ENCODE measurements at places on chromosomes 6 and 20.

- DNase-seq: peak; percentile 14
Observed at GRCh38 chr6:131062241-131063027, 611 bp downstream of the EPB41L2 start.

GRCh38 chr6:97909380-97909779 lies 626.4 kb upstream of the MMS22L start:
- no peak for DNase-seq

DNA sequence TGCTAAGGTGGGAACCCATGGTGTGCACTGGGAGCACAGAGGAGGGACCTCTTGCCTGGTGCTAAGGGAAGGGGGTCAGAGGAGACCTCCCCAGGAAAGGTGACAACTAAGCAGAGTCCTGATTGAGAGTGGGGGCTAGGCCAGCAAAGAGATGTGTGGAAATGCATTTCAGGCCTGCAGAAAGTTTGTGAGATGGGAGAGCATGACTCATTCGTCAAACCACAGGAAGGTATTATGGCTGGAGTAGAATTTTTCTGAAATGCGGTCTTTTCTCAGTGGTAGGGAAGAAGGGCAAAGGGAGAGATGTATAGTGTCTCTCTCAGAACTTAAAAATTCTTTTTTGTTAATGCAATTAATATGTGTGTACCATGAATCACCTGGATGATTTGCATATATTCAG lies 23.6 kb upstream of the EDN1 start:
- DNase-seq: no peak

GRCh38 chr6:166057431-166057830 lies 110.2 kb downstream of the TBXT start:
- DNase-seq: no peak

- peak; percentile 85 for DNase-seq
Observed at GRCh38 chr6:170152989-170153388, 137.9 kb downstream of the DLL1 start.

- no peak for DNase-seq
Observed at GRCh38 chr20:60553095-60553494, 594.9 kb downstream of the CDH26 start.

DNA sequence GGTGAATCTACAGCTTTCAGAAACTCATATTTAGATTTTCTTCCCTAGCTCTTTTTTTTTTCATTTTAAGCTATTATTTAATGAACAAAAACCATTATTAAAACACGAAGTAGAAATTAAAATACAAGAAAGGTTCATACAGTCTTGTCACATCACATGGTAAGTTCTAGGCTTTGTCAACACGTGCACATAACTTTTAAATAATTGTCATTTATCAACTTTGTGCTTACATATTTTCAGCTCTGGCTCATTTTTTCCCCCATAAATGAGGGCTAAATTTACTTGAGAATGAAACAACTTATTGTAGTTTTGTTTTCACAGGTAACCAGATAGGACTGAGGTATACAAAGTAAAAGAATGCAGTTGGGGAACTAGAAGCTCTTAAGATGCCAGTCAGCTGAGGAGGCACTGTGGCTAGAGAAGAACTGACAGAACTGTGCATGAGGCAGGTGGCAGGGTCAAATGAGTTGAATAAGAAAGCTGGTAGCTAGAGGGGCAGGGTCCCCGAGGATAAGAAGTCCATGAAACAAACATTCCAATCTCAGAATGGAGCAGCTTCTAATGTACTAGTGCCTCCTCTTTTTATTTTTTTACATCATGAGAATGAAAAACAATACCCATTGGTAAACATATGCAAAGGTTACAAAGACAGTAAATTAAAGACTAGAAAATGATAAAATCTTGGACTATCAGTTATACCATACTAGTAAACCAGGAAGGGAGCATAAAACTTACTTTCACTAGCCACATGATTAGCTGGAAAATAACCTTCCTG lies 141.5 kb downstream of the MYB start:
- DNase-seq: no peak

DNA sequence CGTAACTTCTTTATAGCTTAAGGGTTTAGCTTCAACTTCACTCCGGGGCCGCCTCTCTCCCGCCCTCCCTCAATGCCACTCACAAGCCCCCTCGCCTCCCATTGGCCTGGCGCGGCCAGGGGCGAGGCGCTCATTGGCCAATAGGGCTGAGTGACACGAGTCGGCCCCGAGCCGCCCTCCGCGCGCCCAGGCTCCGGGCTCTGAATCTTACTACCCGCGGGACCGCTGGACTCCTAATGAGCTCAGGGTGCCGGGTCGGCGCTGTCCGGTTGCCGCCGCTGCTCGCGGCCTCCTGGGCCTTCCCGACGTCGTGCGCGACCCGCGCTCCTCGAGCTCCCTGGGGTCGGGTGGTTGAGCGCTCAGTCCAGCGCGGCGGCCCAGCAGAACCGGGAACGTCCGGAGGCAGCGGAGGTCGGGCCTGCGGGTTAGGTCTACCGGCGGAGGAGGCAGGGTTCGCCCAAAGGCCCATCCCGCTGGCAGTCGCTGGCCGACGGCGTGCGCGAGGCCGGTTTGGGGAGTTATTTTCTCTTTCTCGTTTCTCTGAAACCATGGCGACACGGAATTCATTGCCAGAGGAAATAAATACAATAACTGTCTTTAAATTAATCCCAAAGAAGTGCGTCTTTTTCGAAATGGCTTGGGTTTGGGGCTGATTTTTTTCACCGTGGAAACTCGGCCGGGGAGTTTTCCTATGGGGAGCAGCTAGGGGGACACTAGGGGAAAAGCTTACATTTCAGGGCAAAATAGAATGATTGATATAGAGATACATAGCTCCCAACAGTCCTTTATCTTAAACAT lies at the start of gene SIM1:
Gene SIM1, minus strand, starts transcription at position 19 of the 798 bp plus-strand sequence. CDS start 1,453 bp downstream, outside the sequence.
- DNase-seq: peak; percentile 92

DNA sequence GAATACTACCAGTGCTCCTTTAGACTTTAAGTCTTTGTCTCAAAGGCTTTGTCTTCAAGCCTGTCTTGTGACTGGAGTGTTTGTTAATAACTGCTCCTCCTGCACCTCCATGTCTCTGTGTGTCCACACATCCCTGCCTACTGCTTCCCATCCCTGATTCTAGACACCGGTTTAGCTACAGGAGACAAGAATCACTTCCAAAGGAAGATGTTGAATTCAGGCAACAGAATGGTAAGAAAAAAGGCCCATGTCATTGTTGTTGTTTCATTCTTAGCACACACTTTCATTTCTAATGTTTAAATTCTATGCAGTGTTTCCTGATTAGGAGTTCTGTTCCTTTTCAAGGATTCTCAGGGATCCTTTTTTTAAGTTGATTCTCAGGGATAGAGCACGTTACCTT lies 293.6 kb upstream of the STXBP5 start:
- no peak for DNase-seq

- peak; percentile 63 for DNase-seq
Observed at GRCh38 chr6:158226655-158227512, 58.7 kb downstream of the GTF2H5 start.

DNA sequence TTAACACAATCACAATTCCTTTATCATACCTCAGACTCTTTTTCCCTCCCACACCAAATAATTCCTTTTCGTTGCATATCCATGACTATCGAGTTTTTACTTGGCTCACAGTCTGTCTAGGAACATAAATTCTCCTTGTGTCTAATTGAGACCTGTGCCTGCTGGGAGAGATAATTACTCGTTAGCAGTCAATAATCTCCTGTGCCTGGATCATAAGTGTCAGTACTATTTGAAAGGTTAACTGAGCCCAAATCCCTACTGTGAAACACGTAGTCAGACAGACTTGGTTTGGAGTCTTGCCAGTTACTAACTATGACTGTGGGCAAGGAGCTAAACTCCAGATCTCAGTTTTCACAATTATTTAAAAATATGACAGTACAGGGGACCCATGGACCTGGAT lies 5.7 kb upstream of the CTNNBL1 start:
- DNase-seq: no peak

GRCh38 chr6:142827369-142827768 lies 117.6 kb downstream of the HIVEP2 start:
- DNase-seq: no peak

DNA sequence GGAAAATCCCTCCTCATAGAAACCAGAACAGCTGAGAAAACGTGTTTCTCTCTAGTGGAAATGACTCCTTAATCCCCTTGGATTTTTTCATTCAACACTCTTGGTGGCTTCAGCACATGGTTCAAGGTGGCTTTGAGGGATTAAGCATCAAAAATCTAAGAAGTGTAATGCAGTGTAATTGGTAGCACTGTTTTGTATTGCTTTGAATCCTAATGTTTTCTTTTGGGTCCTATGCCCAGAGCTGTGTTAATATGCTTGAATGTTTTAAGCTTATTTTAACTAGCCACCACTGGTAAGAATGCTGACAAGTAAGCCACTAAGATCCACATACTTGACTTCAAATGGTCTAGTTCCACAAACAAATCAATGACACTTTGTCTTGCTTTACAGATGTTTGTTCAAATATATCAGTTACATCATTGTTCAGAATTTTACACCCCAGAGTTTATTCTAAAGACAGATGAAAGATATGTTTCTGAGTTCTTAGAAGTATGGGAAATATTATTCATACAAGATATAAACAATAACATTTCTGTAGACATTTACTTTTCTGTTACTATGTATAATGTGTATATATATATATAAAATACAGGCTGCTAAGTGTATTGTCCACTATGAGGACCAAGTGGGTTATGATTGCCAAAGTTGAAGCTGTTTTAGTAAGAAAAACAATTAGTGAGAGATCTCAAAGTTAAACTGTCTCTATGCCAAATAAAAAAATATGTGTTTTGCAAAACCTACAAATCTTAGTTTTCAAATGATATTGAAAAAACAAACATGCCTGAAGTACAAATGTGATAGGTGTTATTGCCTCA lies 220.8 kb downstream of the OGFRL1 start:
- DNase-seq: no peak

DNA sequence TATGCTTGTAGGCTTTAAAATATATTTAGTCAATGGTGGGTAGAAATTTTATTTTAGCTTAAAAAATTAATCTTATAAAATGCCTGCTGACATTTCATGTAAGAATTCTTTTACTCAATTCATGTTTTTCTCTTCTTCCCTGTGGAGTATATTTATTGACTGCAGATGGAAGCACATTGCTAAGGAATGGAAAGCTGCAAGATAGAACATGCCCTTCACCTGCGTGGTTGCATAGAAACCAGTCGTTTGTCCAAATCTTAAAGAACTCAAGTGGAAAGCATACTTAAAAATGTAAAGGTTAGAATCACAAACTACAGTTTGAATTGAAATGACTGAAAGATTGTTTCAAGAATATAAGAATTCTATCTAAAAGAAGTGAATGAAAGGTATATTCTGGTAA lies 30.7 kb downstream of the C6orf163 start:
- DNase-seq: no peak

GRCh38 chr6:2881423-2881822 lies 21.7 kb downstream of the SERPINB9 start:
- DNase-seq: no peak

DNA sequence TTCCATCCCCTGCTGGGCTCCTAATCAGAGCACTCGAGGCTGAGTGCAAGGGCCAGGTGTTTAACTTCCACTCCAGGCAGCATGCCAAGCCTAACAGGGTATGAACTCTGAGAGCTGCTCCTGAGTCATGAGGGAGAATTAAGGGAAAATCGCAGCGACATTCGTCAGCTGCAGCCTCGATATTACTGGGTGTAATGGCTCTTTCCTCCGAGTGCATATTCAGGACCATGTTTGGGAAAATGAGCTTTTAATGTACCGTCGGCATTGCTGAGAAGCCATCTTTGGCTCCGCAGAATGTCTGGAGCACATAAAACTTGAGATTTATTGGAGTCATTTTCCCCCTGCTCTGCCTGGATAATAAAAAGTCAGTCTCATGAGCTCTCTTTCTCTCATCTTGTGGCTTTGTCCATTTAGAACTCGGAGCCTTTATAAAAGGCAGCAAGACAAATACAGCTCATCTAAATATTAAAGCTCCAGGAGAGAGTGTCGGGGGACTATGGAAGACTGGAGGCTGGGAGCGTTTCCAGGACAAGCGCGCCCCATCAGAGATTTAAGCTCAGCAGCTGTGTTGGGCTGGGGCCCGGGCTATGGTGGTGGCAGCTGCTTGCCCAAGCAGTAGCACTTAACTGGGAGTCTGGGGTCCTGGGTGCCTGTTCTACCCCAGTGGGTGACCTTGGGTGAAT lies 103.7 kb downstream of the TOX2 start:
- DNase-seq: no peak

GRCh38 chr6:118663993-118664985 lies 12.9 kb upstream of the CEP85L start:
- no peak for DNase-seq

DNA sequence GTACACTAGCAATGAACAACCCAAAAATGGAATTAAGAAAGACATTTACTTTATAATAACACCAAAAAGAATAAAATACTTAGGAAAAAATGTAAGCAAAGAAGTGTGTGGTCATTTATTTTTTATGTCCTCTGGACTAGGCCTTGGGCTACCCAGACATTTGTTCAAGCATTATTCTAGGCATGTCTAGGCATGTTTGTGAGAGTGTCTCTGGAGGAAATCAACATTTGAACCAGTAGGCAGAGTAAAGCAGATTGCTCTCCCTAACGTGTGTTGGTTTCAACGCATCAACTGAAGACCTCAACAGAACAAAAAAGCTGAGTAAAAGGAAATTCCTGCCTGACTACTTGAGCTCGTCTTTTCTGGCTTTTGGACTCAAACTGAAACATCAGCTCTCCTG lies 84.5 kb downstream of the ANKEF1 start:
- no peak for DNase-seq

DNA sequence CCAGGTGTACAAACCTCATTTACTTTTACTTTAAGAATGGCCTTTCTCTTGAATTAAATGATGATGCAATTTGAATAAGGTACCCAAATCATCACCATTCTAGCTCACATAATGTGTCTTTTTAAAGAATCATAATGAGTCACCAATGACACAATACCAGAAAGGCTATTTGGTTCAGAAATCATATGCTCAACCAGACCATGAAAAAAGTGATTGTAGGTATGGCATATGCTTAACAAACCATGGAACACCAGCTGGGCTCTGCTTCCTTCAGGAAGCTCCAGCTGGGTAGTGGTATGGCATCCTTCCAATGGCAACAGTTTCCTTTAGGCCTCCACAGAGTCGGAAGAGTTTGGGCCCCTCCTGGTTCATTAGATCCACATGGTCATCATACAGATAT lies 128.2 kb downstream of the FRK start:
- no peak for DNase-seq

DNA sequence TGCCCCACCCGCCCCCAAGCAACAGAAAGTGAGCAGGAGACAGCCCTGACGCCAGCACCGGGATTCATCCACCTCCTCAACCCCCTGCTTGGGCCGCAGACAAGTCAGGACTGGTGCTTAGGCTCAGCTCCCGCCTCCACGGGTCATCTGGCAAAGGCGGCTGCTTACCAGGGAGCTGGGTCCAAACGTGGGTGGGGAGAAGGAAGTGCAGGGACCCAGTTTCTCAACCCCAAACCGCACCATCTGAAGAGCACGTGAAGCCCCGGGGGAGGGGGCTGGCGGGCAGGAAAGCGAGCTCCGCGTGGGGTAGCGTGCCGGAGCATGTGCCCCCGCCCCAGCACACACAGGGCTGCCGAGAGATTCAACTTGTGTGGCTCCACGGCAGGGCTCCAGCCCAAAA lies 87.2 kb downstream of the BMP7 start:
- no peak for DNase-seq

GRCh38 chr6:5087389-5087788 lies 2.2 kb downstream of the PPP1R3G start:
- DNase-seq: peak; percentile 38

Measured in pancreas (tissue), 10 donors.